ENCODE measurements at places on chromosomes 2 and 18.

DNA sequence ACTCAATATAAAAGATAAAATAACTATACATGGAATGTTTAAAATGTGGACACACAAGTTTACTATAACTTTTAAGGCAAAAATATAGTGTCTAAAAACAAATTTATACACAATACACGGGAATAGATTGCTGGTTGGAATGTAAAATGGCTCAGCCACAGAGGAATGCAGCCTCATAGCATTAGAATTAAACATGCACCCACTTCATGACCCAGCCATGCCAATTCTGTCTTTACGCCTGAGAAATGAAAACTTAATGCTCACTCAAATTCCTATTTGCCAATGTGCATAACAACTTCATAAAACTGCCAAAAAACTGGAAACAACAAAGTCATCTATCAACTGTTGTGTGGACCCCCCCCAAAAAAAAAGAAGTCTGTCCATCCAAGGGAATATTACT lies 1006.6 kb upstream of the POU3F3 start:
- no peak for DNase-seq

GRCh38 chr2:53505826-53506225 lies 261.8 kb upstream of the CHAC2 start:
- DNase-seq: no peak

GRCh38 chr2:176291809-176292283 lies 22.6 kb downstream of the MTX2 start:
- no peak for DNase-seq

- no peak for DNase-seq
Measured at GRCh38 chr2:99988599-99988998, 153.8 kb downstream of the AFF3 start.

DNA sequence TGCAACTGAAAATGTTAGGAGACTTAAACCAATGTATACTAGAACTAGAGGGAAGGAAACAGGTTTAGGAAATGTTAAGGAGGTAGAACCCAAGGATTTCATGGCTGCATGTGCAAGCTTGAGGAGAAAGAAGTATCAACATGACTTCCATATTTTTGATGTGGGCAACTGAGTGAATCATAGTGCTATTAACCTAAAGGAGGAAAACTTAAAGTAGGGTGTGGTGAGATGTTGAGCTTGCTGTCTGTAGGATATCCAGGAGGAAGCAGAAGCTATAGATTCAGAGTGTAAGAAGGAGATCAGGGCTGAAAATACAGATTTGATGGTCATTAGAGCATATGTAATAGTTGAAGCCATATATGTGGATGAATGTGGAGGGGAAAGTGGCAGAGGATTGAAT lies 31.5 kb downstream of the NDC80 start:
- DNase-seq: no peak

GRCh38 chr2:51014759-51015158 lies 17.2 kb downstream of the NRXN1 start:
- no peak for DNase-seq

GRCh38 chr2:223976635-223977226 lies 19.5 kb downstream of the MRPL44 start:
- no peak for DNase-seq

- no peak for DNase-seq
Measured at GRCh38 chr2:18927525-18928232, 338.3 kb upstream of the NT5C1B start.

- DNase-seq: no peak
Measured at GRCh38 chr2:132654968-132655367, 15.0 kb downstream of the LYPD1 start.
